Activated T-cell treated with anti-CD3 and anti-CD28 coated beads, Interleukin-2, amount 50 U/mL, for 72 hours (primary cell): ENCODE measurements at places on chromosomes 16 and 17.

- no peak for DNase-seq
Measured at GRCh38 chr17:16954521-16954920, 17.4 kb downstream of the TNFRSF13B start.

DNA sequence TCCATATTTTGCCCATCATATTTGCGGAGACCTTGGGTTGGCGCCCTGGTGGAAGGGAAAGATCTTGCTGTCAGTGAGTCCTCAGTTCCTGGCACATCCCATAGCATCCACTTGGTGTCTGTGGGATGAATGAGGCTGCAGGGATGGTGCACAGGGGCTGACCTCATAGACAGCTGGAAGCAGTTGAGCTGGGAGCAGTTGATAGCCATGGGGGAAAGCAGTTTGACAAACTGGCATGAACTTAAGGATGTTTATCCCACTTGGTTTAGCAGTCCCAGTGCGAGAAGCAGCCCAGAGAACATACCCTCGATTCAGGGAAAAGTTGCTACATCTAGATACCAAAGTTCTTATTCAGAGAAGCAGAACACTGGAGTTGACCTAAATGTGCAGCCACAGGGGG, 80.7 kb downstream of the SNX29 start:
- DNase-seq: no peak

GRCh38 chr16:3363793-3364192, 8.1 kb downstream of the OR2C1 start:
- no peak for DNase-seq

DNA sequence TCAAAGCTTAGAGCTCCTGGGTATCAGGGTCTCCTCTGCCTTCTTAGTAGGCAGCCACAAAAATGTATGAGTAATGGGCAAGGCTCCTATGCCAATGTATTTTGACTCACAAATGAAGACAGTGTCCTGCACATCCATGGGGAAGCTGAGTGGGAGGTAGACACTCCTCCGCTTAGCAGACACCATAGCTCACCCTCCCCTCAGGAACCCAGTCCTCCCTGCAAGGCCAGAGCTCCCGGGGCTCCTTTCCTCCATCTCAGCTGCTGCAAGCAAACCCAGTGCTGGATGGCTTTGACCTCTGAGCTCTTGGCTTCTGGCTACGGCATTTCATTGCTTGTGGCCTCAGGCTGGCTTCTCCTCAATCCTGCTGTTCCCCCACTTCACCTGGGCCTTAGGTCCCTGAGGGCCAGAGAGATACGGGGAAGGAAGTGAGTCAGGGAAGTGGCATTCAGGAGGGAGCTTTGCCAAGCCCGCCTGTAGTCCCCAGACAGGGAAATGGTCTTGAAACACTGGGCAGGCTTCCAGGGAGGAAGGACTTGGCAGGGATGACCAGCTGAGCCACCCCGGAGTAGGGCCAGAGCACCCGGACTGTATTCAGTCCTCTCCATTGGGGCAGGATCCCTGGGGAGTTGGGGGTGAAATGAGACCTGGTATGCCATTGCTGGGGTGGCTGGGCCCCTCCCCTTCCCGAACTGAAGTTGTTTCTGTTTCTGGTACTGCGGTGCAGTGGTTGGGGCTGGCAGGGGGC, 4.5 kb downstream of the ABCC3 start:
- DNase-seq: no peak

GRCh38 chr16:61313931-61314330, 722.3 kb downstream of the CDH8 start:
- DNase-seq: no peak

DNA sequence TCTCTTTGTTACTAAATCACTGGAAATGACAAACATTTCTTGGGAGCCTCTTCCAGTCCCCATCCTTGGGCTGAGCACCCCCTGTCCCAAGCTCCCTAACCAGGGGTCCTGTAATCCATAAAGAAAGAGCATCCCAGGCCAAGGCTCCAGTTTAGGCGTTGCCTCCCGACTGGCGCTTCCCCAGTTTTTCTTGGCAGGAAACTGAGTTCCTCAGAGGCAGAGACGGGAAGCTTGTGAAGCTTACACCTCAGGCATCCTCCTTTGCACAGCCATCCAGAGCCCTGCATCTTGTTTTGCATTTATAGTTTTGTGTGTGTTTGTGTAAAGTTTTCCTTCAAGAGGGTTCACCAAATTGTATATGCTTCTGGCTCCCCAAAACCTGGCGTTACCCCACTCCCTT, 7.1 kb downstream of the COPZ2 start:
- no peak for DNase-seq

DNA sequence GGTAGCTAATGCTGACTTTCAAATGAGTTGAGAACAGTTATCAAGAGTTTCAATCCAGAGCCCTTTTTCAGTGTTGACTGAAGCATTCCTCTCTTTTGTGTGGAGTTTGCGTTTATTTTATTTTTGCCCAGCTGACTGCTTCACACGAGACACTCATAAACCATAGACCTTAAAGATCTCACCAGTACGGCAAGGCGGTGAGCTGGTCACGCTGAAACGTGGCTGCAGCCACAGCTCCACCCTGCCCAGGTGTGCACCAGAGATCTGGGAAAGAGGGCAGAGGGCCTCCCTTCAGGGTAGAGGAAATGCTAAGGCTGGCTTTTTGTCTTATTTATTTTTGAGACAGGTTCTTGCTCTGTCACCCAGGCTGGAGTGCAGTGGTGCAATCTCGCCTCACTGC, 112.2 kb downstream of the AATF start:
- DNase-seq: no peak

DNA sequence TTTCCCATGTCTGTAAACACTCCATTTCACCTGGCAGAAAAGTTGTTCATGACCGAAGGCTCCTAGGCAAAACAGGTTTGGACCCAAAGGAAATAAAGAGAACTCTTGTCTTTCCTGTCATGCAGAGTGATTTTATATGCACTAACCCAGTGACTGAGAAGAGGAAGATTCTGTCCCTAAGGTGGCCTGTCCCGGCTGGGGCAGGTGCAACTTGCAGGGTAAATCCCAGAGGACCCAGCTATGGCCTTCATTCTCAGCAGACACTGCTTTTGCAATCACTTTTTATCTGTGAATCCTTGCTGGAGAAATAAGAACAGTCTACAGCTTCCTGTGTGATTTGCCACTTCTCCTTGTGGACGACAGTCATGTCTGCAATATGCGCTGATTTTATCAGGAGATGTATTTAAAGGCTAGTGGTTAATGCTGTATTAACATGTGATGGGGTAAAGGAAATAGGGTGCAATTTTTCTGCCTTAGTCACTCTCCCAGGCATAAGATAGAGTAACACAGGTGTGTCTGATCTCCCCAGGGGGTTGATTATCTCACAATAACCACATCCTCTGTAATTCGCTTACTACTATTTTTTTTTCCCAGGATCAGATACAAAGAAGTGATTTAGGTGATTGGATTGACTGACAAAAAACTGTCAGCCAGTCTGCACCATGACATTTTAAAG, 696.8 kb upstream of the SOX9 start:
- no peak for DNase-seq

GRCh38 chr17:67311575-67311974, 54.8 kb downstream of the PSMD12 start:
- no peak for DNase-seq
